ENCODE measurements at places on chromosomes 6 and 20.

- DNase-seq, result no peak
Observed at GRCh38 chr6:558089-558488, 98.8 kb downstream of the HUS1B start.

- no peak for DNase-seq
Observed at GRCh38 chr6:10190042-10190441, 224.8 kb downstream of the TFAP2A start.

- DNase-seq, result no peak
Observed at GRCh38 chr20:4544765-4545164, 176.9 kb upstream of the PRND start.

DNA sequence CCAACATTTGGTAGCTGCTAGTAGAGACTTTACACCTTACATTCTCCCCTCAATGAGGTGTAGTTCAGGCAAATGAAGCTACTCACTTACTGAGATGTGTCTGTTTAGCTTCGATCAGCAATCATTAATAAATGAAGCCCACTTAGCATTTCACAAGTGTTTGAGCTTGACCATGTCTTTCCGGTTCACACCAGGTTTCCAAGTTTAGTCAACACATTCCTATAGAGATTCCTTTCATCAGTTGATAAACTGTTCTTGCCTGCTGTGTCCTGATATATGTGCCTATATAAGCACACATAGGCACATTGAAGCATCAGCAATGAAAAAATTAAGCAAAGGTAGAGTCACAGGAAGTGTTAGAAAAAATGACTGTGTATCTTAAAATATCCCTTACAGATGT, 150.0 kb downstream of the BTBD3 start:
- DNase-seq, result no peak

DNA sequence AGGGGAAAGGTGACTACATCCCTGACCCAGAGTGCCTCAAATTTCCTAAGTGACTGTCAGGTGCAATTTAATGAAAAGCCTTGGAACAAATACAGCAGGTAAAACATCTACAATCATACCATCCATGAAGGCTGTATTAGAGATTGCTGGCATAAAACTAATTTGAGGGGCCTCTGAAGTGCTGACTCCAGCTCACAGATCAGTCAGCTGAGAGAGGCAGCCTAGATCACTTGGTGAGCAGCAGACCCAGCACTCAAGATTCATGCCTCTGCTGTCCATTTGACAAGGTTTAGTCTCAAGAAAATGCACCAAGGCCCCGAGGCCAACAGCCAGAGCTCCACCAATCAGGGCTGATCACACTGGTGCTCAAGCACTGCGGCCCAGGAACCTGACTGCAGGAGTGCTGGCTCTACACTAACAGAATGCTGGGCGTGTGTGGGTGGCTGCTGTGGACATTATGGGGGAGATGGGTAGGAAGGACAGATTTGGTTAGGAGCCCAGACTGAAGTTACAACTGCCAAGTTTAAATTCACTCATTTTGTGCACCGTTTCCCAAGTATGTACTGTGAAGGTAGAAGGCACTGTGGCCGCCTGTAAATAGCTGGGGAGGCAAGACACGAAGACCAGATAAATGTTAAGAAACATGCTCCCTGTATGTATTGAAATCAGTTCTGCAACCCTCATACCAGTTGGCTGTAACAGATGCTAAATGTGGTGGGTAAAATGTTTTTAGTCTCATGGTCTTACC, 28.2 kb downstream of the SNX5 start:
- DNase-seq, result no peak

DNA sequence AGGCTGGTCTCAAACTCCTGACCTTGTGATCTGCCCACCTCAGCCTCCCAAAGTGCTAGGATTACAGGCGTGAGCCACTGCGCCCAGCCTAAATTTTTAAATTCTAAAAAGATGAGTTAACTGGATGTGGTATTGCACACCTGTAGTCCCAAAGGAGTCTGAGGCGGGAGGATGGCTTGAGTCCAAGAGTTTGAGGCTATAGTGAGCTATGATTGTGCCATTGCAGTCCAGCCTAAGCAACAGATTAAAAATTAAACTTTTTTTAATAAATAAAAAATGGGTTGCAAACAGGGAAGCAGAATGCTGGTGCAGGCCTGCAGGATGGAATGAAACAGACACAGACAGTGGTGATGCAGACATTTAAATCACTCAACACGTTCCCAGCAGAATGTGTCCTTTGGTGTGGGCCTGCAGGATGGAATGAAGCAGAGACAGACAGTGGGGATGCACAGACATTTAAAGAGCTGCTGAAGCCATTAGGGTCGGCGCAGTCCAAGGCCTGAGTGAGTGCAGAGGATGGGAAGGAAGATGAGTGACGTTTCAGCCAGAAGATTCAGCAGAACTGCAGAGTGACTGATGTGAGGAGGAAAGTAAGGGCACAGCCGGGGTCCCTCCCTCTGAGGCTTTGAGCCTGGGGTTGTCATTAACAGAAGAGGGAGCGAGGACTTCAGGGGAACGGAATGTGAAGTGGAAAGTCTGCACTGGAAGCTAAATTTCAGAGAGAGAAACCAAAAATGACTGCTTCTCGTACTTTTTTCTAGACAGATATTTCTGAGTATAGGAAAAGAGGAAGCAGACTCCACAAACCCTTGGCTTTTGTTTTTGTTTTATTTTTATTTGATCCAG, 117.5 kb downstream of the RIN2 start:
- DNase-seq, result no peak

DNA sequence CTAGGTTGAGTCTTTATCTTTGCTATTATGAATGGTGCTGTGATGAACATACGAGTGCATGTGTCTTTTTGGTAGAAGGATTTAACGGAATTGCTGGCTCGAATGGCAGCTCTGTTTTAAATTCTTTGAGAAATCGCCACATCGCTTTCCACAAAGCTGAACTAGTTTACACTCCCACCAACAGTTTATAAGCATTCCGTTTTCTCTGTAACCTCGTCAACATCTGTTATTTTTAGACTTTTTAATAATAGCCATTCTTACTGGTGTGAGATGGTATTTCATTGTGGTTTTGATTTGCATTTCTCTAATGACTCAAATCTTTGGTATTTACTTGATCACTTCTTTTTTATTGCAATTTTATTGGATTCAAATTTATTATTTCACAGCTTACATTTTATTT, 117.4 kb upstream of the HDGFL1 start:
- DNase-seq, result no peak

GRCh38 chr6:17820055-17820454, 113.3 kb upstream of the NUP153 start:
- no peak for DNase-seq

- no peak for DNase-seq
Observed at GRCh38 chr6:158475344-158476302, 84.3 kb upstream of the TMEM181 start.

GRCh38 chr20:59160389-59161115, 3.1 kb upstream of the ZNF831 start:
- no peak for DNase-seq

DNA sequence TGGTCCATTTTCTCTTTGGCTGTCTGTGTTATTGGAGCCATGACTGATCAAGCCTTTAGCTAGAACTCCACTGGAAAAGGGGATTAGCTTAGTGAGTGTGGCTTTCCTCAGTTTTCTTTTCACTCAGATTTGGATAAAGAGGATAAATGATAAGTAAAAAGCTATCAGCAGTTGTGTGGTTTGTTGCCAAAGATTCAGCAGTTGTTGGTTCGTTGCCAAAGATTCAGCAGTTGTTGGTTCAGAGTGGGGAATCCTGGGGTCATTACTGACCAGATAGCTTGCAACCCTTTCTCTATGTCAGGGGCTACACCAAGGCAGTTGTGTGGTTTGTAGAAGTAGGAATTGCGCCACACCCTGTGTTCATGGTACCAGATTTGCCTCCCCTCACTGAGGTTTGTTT, 107.7 kb upstream of the SCP2D1 start:
- DNase-seq, result no peak

DNA sequence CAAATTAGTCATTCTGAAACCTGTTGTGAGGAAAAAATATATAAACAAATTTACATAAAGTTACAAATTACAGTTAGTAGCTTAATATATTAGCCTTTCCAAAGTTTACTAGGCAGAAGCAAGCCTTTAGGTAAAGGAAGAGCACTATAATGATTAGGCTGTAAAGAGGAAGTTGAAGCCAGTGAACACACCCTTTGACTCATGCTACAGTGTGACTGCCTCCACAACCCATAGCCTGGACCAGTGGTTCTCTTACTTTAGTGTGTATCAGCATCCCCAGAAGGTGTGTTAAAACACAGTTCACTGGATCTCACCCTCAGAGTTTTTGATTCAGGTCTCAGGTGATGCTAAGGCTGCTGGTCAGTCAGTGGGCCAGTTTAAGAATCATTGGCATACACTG, 91.4 kb upstream of the DEFB112 start:
- DNase-seq, result no peak

DNA sequence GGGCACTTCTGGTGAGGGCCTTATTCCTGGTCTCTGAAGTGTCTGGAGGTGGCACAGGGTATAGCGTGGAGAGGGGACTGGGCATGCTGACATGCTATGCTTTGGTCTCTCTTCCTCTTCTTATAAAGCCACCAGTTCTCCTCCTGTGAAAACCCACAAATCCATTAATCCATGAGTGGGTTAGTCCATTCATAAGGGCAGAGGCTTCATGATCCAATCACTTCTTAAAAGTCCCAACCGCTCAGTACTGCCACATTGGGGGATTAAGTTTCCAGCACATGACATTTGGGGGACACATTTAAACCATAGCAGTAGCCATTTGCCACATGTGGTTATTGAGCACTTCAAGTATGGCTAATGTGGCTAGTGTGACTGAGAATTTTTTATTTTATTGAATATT, 3.8 kb upstream of the TRIB3 start:
- DNase-seq, result no peak

- DNase-seq, result no peak
Observed at GRCh38 chr6:144351379-144352127, 66.4 kb downstream of the UTRN start.

DNA sequence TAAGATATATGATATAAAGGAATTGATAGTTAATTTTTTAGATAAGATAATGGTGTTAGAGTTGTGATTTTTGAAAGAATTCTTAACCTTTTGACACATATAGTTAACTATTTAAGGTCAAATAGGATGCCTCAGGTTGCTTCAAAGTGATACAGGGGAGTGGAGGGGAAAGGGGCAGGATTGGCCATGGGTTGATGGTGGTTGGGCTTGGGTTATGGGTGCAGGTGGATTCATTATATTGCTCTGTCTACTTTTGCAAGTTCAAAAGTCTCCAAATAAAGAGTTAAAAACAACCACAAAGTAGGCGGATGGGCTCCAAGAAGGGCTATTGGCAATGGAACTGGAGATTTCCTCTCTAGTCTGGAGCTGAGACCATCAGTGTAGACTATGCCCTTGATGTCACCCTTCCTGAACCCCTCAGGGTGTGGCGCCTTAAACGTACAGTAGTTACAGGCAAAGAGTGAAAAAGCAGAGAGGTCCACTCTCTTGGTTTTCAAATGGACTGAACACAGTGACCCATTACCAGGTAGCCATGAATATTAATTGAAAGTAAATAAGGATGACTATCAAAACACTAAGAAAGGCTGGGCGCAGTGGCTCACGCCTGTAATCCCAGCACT, 81.2 kb downstream of the PTPN1 start:
- DNase-seq, result no peak

GRCh38 chr20:53574819-53575218, 18.8 kb downstream of the ZNF217 start:
- DNase-seq, result no peak

- no peak for DNase-seq
Observed at GRCh38 chr6:151313066-151313491, 73.3 kb downstream of the AKAP12 start.

- no peak for DNase-seq
Observed at GRCh38 chr6:56682635-56683034, 39.9 kb upstream of the DST start.

DNA sequence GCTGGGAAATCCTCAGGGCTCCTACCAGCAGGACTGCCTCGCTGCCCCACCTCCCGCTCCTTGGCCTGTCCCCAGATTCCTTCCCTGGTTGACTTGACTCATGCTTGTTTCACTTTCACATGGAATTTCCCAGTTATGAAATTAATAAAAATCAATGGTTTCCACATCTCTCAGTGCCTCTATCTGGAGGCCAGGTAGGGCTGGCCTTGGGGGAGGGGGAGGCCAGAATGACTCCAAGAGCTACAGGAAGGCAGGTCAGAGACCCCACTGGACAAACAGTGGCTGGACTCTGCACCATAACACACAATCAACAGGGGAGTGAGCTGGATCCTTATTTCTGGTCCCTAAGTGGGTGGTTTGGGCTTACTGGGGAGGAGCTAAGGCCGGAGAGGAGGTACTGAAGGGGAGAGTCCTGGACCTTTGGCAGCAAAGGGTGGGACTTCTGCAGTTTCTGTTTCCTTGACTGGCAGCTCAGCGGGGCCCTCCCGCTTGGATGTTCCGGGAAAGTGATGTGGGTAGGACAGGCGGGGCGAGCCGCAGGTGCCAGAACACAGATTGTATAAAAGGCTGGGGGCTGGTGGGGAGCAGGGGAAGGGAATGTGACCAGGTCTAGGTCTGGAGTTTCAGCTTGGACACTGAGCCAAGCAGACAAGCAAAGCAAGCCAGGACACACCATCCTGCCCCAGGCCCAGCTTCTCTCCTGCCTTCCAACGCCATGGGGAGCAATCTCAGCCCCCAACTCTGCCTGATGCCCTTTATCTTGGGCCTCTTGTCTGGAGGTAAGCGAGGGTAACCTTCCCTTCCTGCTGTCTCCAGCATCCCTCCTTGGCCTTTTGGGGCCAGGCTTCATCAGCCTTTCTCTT, at the start of gene CFB:
TSS of gene CFB (plus strand) at position 589 of the 863 bp plus-strand sequence. CDS start at position 716, 127 bp downstream.
- no peak for DNase-seq

DNA sequence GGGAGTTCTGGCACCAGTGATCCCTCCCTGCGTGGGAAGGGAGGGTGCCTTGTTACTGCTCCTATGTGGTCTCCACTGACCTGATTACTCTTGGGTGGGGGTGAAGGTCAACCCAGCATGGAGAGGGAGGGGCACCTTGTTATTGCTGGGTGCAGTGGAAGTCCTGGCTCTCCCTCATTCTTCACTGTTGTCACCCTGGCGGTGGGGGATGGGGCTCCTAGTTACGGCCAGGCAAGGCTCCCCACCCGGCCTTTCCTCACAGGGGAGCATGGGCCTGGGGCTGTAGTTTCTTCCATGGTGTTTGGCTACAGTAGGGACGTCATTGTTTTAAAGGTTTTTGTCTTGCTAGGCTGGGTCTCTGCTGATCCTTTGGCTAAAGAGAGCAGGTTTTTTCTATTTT, 40.8 kb downstream of the PACSIN1 start:
- DNase-seq, result no peak

- no peak for DNase-seq
Observed at GRCh38 chr6:89999945-90000825, 105.9 kb downstream of the GJA10 start.

GRCh38 chr20:23305098-23305497, 45.5 kb upstream of the NXT1 start:
- no peak for DNase-seq

All from stimulated activated CD8-positive, alpha-beta memory T cell treated with anti-CD3 and anti-CD28 coated beads, Interleukin-4, amount 100 ng/mL, for 4 hours (primary cell).